ENCODE measurements at places on chromosomes 6 and 20. TPM values are rescaled to one million over a fixed set of nuclear protein-coding genes. Genes with fewer than 3 reads are reported as not detected.

GRCh38 chr6:144793744-144794143 lies 508.6 kb downstream of the UTRN start:
- no peak overlapping the region for H3K4me3 ChIP-seq
- H3K27me3 ChIP-seq, result no peaks in the 10 kb centered on the region

- peaks cover 22% of the 10 kb centered on the region for H3K4me1 ChIP-seq
- H3K36me3 ChIP-seq, result peaks cover 5% of the 10 kb centered on the region
- H3K27me3 ChIP-seq, result no peaks in the 10 kb centered on the region
- DNase-seq, result no peak
- H3K4me3 ChIP-seq, result no peak overlapping the region
These were observed 24.1 kb upstream of the PI16 start for GRCh38 chr6:36930483-36930882.

The XKR7 gene
- total RNA-seq, result not detected

- no peaks in the 10 kb centered on the region for H3K4me1 ChIP-seq
- H3K4me3 ChIP-seq, result no peak overlapping the region
- DNase-seq, result no peak
- no peak overlapping the region for H3K27ac ChIP-seq
These were observed 435.0 kb downstream of the PTPRT start for GRCh38 chr20:42754706-42755105.

GRCh38 chr6:28140616-28141015 lies 1.1 kb upstream of the ZKSCAN8 start:
- no peak for DNase-seq
- H3K4me3 ChIP-seq, result peak overlapping the region; percentile 96
- H3K27ac ChIP-seq, result peak overlapping the region; percentile 97
- H3K36me3 ChIP-seq, result peaks cover 7% of the 10 kb centered on the region
- peaks cover 49% of the 10 kb centered on the region for H3K4me1 ChIP-seq

DNA sequence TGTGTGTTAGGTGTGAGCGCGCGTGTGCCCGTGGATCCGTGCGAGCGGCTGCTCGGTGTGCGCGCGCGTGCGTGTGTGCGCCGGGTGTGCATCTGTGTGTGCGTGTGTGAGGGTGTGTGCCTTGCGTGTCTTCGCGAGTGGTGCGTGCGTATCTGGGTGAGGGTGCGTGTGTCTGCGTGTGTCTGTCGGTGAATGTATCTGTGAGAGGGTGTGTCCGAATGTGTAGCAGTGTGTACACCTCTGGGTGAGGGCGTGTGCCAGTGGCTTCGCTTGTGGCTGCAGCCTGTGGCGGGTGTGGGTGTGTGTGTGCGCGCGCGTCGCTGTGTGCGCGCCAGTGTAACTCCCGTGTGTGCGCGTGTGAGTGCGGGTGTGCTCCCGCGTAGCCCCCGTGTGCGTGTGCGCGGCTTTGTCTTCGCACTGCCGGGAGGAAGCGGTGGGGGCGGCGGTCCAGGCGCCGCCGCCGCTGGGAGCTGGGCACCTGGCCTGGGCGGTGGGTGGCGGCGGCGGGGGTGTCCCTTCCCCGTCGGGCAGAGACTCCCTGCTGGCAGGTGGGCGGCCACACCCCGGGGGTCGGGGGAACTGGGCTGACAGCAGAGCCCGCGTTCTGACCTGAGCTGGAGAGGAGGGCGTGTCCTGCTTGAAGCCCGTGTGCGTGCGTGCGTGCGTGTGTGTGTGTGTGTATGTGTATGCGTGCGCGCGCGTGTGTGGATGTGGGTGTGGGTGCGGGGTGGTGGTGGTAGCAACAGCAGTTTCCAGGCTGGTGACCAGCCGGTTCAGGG lies 61.3 kb upstream of the EPB41L1 start:
- H3K27me3 ChIP-seq, result peaks cover 36% of the 10 kb centered on the region
- peak overlapping the region; percentile 98 for H3K4me3 ChIP-seq
- DNase-seq, result no peak
- H3K4me1 ChIP-seq, result peaks cover 18% of the 10 kb centered on the region

- DNase-seq, result no peak
- H3K27ac ChIP-seq, result no peak overlapping the region
- H3K36me3 ChIP-seq, result peaks cover 4% of the 10 kb centered on the region
These were observed 17.3 kb upstream of the ID1 start for GRCh38 chr20:31587545-31588389.

The PNPLA1 gene
- not detected for total RNA-seq

The FLRT3 gene
- not detected for total RNA-seq

DNA sequence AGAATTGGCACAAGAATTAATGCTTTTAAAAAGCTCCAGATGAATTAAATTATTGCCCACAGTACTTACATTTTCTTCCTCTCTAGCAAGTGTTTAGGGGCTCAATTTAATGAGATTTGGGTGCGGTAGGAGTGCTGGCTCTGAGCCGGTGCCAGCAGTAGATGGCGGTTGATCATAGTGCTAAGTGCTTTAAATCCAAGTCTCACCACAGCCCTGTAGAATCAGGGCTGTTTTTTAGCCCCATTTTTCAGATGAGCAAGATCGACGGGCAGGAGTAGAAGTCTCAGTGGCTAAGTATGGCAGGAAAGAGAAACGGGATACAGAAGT lies 136.9 kb upstream of the SALL4 start:
- H3K27me3 ChIP-seq, result peaks cover 10% of the 10 kb centered on the region
- no peak for DNase-seq
- H3K27ac ChIP-seq, result no peak overlapping the region
- H3K36me3 ChIP-seq, result no peaks in the 10 kb centered on the region
- H3K4me3 ChIP-seq, result no peak overlapping the region

- no peak for DNase-seq
- no peaks in the 10 kb centered on the region for H3K27me3 ChIP-seq
- no peaks in the 10 kb centered on the region for H3K36me3 ChIP-seq
- no peak overlapping the region for H3K27ac ChIP-seq
These were observed 7.0 kb downstream of the TMEM200A start for GRCh38 chr6:130372786-130373185.

DNA sequence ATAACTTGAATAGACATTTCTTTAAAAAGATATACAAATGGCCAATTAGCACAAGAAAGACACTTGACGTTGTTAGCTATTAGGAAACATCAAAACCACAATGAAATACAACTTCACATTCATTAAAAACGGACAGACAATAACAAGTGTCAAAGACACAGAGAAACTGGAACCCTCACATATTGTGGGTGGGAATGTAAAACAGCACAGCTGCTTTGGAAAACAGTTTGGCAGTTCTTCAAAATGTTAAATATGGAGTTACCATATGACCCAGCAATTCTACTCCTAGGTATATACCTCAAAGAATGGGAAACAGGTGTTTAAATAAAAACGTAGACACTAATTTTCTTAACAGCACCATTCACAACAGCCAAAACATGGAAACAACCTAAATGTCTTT lies 100.5 kb upstream of the SLC22A23 start:
- no peaks in the 10 kb centered on the region for H3K4me1 ChIP-seq
- peaks cover 42% of the 10 kb centered on the region for H3K27me3 ChIP-seq
- H3K36me3 ChIP-seq, result peaks cover 5% of the 10 kb centered on the region
- no peak overlapping the region for H3K4me3 ChIP-seq
- DNase-seq, result no peak
- H3K27ac ChIP-seq, result no peak overlapping the region

The RFX6 gene
- total RNA-seq, result not detected

All from T-helper 17 cell (primary cell).